Right atrium auricular region (tissue), 2 donors: ENCODE measurements at places on chromosomes 11 and 22. TPM values are rescaled to one million over a fixed set of nuclear protein-coding genes. Genes with fewer than 3 reads are reported as not detected.

OR2AG1 gene
- total RNA-seq: not detected

GRM5 gene
- not detected for total RNA-seq

DRD4 gene
- not detected for total RNA-seq

MMP7 gene
- total RNA-seq: not detected

PTDSS2 gene
- 32.5 TPM for total RNA-seq

GRCh38 chr11:44887636-44888035 lies 63.0 kb downstream of the TP53I11 start:
- no peak for DNase-seq

- DNase-seq: no peak
Measured at GRCh38 chr11:134044514-134045284, 24.2 kb upstream of the JAM3 start.
